ENCODE measurements at places on chromosomes 4 and X. TPM values are rescaled to one million over a fixed set of nuclear protein-coding genes. Genes with fewer than 3 reads are reported as not detected.

RAB39B gene
- total RNA-seq: 0.74 TPM

DCHS2 gene
- 7.9 TPM for total RNA-seq

TMEM31 gene
- total RNA-seq: not detected

- DNase-seq: no peak
- no peak overlapping the region for H3K4me3 ChIP-seq
- H3K36me3 ChIP-seq: no peaks in the 10 kb centered on the region
- H3K27ac ChIP-seq: peak overlapping the region; percentile 96
- no peaks in the 10 kb centered on the region for H3K27me3 ChIP-seq
- H3K4me1 ChIP-seq: peaks cover 95% of the 10 kb centered on the region
These were observed 79.5 kb downstream of the AFF1 start for GRCh38 chr4:87014284-87014782.

DNA sequence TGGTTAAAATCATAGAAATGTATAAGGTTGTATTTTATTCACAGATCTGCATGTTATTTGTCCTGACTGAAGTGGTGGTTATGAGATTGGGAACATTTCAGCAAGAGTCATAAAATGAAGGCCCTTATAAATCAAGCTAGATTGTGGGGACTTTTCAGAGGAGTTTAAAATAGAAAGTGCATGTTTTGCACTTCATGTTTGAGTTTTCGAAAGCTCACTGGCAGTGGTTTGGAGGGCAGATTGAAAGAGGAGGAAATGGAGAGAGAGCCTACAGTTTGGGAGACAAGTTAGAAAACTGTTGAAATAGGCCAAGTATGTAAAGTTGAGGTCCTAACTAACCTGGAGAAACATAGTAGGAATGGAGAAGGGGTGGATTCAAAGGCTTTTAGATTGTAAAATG lies 124.9 kb downstream of the KDM6A start:
- no peak overlapping the region for H3K4me3 ChIP-seq
- no peaks in the 10 kb centered on the region for H3K27me3 ChIP-seq
- no peak for DNase-seq
- no peaks in the 10 kb centered on the region for H3K36me3 ChIP-seq
- H3K4me1 ChIP-seq: peaks cover 62% of the 10 kb centered on the region
- no peak overlapping the region for H3K27ac ChIP-seq
